Right renal cortex interstitium (tissue), 3 donors: ENCODE measurements at places on chromosomes 6 and 20.

GRCh38 chr6:1502041-1502440 is 107.7 kb upstream of the FOXC1 start:
- no peak for DNase-seq

DNA sequence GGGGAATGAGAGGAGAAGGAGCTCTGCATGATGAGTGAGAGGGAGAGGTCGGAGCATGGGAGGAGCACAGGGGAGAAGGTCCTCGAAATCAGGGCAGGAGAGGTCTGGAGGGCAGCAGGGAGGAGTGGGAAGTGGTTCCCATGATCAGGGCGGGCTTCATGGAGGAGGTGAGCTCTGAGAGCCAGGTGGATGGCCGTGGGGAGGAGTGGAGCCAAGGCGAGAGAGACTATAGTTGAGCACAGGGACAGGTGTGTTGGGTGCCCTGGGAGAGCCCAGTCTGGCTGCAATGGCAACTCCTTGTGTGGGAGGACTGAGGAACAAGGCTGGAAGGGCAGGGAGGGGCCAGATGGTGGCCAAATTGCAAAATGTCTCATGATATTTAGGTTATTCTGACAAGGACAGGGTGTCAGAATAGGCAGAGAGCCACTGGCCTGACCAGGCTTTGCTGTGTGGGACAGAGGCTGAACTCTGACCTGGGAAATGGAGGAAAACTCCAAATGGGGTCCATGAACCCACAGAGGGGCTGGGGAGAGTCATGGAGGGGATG is 21.4 kb downstream of the TTBK1 start:
- DNase-seq: no peak

- no peak for DNase-seq
These were observed 496.8 kb upstream of the JAG1 start for GRCh38 chr20:11170565-11170964.

DNA sequence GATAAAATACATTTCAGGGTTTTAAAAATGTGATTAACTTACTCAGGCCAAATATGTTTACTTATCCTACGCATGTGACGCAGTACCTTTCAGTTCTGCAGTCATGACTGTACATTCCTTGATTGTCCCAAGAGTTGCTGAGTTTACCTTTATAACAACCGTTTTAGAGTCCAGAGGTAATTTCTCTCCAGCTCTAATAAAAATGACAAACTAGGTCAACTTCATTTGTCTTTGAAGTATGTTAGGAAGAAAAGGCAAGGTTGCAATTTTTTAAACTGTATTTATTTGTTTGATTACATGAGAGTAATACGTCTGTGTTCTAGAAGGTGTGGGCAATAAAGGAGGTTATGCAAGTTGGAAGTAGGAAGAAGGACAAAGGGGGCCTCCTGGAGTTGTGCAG is 38.6 kb upstream of the UBR2 start:
- no peak for DNase-seq

DNA sequence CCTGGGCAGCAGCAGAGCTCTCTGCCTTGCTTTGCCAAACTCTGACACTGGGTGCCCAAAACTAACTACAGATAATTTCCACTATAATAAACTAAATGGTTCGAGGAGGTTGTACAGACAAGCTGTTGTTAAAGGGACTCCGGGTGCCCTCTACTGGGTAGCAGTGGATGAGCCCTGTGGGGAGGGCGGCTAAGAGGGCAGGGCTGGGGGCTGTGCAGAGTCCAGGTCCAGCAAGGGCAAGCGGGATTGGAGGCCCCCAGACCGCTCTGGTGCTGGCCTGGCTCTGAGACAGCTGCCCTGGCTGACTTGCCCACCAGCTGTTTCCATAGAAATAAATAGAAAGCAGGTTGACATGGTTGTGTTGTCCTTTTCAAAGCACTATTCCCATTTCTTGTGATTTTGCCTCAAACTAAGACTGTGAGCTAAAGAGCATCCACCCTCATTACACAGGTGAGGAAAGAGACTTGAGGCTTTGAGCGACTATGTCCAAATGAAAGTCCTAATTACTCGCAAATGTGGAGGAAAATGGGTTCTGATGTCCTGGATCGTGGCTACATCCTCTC is 167.6 kb upstream of the CST7 start:
- DNase-seq: no peak

DNA sequence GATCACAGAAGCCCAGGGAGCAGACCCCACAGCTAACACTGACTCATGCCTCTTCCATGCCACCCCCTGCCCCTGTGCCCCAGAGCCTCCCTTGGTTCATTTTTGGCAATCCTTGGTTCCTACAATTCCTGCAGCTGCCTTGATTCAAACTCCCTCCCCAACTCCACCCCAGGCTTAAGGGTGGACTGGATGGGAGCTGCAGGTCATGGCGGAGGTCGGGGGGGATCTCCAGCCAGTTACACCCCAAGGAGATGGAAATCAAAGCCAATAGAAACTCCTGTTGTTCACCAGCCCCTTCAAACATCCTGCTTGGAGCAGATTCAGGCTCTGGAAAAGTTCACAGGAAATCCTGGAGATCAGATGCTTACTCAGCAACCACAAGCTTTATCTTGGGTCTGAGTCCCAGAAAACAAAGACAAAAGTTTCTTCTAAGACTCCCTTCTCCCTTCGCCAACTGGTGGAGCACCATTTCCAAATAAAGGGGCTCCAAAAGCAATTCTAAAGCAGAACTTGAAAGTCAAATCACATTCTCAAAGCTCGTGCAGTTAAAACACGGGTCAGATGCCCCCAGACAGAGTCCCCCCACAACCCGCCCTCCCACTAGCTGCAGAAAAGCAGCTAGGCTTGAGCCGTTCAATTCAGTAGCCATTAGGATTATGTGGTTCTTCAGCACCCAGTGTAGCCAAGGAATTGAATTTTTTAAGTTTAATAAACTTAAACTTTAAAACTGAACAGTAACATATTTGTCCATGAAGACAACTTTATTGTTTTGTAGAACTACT is 149.5 kb downstream of the ANKRD60 start:
- DNase-seq: no peak

DNA sequence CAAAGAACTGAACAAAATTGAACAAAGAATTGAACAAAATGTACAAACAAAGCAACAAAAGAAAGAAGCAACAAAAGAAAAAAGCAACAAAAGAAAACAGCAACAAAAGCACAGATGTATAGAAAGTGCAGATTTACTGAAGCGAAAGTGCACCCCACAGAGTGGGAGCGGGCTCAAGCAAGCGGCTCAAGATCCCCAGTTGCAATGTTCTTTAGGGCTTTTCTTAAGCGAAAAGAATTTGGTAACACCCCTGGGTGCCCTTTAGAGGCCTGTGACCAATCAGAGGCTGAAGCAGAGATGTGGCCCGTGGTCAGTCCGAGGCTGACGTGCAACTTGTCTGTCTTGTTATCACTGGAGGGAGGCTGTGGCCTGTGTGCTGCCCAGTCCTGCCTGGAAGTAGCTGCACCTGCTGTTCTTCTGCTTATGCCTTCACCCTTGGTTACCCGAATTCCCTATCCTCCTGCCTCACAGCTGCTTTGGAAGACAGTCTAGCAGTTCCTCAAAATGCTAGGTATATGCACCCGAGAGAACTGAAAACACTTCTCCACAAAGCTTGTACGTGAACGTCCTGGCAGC is 13.2 kb upstream of the KIF25 start:
- no peak for DNase-seq

GRCh38 chr6:156701966-156702365 is 75.2 kb upstream of the ARID1B start:
- DNase-seq: no peak

GRCh38 chr20:25017257-25017803 is 24.8 kb upstream of the APMAP start:
- DNase-seq: no peak

DNA sequence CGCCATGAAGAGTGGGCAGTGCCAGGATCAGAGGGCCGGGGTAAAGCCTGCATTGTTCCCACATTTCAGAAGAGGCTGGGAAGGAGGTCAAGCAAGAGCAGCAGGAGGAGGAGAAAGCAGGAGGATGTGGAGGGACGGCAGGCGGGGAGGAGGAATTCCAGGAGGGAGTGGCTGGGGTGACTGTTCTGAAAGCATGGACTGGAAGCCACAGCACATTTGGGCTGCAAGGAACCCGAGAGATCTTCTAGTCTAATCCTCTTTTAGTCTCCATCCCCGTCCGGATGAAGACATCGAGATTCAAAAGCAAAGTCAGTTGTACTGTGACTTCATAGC is 76.9 kb downstream of the FAM50B start:
- DNase-seq: no peak

GRCh38 chr20:63328026-63328700 is 33.0 kb downstream of the CHRNA4 start:
- no peak for DNase-seq

GRCh38 chr6:119043783-119044182 is 34.7 kb downstream of the FAM184A start:
- DNase-seq: no peak

DNA sequence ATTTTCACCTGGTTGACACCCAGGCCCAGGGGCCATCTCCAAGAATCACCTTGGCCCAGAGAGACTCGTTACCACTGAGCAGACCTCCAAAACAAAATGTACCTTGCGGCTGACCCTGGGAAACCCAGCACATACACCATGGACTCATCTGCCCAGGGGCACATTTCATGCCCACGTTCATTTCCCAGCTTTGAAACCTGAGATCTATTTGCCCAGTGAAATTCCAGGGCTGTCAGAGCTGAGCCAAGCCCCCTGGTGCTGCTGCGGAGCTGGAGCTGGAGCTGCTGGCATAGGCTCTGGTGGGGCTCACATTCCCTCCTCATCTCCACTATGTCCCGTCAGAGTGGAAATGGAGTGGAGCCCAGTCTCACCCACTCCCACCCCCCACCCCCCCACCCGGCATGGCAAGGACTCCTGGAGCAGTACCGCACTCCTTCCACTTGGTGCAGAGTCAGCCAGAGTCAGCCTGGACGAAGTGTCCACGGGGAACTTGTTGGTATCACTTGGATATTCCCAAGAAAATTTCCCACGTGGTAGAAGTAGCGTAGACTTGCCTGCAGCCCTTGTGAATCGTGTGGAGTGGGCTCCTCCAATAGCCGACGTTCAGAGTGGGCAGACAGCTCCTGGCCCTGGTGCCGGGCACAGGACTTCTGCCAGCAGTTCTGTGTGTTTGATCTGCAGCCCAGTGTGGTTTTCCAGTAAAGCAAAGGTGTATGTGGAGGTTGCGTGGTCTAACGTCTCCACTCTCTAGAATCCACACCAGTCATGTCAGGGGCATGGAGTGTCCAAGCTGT is 18.1 kb upstream of the OSER1 start:
- DNase-seq: no peak

DNA sequence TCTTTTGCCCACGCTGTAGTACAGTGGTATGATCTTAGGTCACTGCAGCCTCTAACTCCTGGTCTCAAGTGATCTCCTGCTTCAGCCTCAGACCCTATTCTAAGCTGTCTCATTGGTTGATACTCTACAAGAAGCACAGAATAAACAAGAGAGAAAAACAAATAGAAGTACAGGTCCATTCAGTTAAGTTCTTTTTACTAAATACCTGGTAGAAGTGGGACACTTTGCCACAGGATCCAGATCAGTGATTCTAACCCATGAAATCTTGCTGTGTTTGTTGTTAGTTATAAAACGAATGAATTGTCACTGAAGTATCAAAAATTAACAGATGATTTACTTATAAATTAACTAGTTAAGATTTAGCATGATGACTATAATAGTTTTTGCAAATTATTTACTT is 76.7 kb downstream of the SCAND1 start:
- no peak for DNase-seq

GRCh38 chr6:101700655-101701054 is 307.1 kb downstream of the GRIK2 start:
- DNase-seq: no peak

- DNase-seq: no peak
These were observed 62.5 kb upstream of the PTGIS start for GRCh38 chr20:49630396-49630951.

- no peak for DNase-seq
These were observed 81.9 kb downstream of the RALGAPA2 start for GRCh38 chr20:20630551-20630950.

DNA sequence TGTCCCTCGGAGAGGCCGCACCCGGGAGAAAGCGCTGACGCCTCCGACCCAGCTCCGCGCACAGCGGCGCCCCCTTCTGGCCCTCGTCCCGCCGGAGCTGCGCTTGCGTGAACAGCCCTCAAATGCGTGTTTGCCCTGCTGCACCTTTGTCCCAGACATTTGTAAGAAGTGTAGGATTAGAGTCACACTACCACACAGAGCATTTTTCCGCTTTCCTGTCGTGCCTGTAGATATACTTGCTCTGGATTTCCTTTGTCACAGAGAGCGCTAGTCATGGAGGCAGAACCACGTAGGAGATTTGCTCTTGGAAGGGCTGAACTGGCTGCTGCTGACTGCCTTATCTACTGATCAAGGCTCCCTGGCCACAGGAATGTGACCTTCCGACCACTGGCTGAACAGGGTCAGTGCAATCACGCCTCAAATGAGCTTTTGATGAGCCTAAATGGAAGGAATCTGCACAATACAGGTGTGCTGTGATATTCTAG is 62.3 kb downstream of the PAX1 start:
- peak; percentile 12 for DNase-seq

DNA sequence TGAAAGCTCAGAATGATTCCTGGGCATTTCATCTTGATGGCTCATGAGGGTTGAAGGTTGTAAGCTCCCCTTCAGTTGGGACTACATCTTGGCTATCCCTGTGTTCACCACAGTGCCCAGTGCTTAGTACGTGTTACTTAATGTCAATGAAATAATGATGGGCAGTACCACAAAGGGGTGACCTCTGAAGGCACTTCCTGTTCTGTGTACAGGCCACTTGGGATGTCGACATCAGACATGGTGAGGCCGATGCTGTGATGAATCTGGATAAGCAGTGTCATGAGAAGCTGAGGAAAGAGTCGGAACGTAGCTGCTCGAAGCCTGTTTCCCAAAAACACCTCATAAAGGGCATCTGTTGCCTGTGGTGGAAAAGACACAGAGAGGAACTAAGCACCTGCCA is 27.6 kb upstream of the RBL1 start:
- DNase-seq: no peak

DNA sequence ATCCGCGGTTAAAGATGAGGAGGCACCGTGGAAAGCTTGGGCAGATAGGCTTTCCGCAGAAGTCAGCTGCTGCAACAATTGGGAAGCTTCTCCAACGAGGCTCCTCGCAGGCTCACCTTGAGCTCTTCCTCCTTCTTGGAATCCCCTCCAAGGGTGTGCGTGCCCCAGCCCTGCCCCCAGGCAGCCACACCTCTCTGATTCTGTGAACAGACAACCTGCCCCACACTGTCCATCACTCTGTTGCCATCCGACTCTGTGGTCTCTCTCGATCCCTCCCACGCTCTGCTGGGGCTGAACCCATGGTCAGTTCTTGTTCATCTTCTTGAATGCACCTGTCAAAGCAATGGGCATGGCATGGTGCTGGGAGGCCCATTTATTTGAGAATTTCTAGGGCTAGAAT is 31.5 kb downstream of the PACSIN1 start:
- no peak for DNase-seq

DNA sequence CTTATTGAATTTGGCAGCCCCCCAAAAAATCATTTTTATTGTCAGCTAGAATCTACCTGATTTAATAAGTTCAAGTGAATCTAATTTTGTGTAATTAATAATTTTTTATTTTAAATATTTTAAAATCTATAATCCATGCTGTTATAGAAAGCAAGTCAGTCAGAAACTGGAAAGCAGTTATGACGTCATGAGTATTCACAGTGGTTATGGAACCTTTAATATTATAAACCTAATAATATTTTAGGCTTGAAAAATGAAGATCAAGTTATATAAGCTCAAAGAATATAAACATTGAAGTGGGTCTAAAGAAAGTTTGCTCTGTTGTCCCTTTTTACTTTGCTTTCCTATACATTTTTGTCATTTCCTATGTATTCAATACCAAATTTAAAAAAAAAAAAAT is 1075.1 kb upstream of the EPHA7 start:
- DNase-seq: no peak
